ENCODE measurements at places on chromosomes 12 and 14. TPM values are rescaled to one million over a fixed set of nuclear protein-coding genes. Genes with fewer than 3 reads are reported as not detected.
A peak's percentile ranks its signal among the peaks of the same experiment; 100 is the strongest.

- DNase-seq = no peak
Observed at GRCh38 chr12:4191642-4192041, 81.9 kb upstream of the CCND2 start.

GRCh38 chr14:22821193-22822015 lies 6.2 kb upstream of the SLC7A7 start:
- no peak for DNase-seq

Gene CPSF6
- total RNA-seq = 13.2 TPM

DNA sequence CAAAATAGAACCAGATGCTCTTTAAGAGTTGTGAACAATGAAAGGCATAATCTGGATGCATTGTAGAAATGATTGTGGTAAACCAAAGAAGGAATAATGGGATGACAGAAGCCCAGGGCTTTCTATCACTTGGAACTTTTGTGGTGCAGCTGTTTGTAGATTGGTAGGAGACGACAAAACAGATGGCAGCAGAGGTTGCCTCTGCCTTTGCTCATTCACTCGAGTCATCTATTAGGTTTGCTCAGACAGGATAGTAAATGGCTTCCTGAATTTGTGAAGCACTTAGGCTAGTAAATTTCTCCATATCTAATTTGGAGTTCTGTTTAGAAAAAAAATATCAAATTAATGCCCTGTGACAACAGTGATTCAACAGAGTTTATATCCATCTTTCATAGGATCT lies 78.4 kb downstream of the FGD4 start:
- no peak for DNase-seq

Gene SAMD15
- 1.1 TPM for total RNA-seq

DNA sequence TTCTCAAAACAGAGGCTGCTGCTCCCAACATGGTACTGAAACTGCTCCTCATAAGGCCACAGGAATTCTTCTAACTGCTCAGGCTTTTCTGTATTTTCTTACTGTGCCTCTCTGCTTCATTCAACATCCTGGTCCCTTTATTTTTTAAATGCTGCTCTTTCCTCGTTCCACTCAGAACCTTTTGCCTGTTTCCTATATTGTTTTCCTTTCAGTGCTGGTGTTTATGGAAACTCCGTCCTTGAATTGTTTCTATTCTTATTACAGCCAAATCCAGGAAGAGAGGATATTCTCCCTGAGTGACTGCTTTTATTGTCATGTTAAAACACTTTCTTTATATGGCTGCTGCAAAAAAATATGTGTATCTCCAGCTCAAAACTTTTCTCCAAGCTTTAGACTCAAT lies 173.0 kb upstream of the E2F7 start:
- DNase-seq = no peak

Gene VASH1
- total RNA-seq = 58.5 TPM

- peak; percentile 65 for DNase-seq
Observed at GRCh38 chr12:48817873-48818830, at the start of gene CACNB3. Gene CACNB3 (plus strand): TSS chr12:48818496. CDS start chr12:48818930, 434 bp downstream.

DNA sequence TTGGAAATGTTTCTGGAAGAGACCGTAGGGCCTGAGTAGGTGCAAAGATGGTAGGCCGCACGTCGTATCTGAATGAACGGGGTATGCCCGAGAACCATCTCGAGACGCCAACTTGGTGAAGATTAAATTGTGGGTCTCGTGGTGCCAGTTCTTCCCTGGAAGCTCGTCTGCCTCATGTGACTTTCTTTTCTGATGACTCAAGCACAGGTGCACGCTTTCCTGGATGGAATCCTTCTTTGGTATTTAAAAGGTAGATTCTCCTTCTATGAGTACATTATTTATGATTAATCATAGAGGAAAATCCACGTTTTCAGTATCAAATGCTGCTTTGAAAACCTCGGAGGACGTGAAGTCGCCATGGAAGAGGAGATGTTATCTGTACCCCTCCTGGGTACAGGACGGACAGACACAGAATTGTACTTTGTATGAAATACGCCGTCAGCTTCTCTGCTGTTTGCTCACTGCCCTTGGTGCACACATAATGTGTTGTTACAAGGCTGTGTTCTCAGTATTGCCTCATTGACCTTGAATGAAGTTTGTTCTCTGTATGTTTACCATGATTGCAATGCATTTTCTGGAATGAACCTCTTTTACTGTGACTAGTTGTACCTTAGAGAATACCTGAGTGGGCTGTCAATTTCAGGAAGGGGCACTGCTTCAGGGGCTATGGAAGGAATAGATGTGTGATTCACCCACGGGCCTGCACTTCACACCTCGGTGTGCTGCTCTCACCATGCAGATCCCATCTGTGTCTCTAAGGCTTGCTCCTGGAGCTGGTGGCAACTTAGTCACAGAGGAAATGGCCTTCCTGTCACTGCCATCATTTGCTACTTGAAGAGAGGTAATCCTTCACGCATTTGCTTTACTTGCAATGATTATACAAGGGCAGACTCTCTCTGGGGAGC lies 137.3 kb upstream of the RTL1 start:
- DNase-seq = no peak

Gene LRIG3
- total RNA-seq = 2.8 TPM

GRCh38 chr12:13961971-13962370 lies 19.4 kb downstream of the GRIN2B start:
- DNase-seq = no peak

DNA sequence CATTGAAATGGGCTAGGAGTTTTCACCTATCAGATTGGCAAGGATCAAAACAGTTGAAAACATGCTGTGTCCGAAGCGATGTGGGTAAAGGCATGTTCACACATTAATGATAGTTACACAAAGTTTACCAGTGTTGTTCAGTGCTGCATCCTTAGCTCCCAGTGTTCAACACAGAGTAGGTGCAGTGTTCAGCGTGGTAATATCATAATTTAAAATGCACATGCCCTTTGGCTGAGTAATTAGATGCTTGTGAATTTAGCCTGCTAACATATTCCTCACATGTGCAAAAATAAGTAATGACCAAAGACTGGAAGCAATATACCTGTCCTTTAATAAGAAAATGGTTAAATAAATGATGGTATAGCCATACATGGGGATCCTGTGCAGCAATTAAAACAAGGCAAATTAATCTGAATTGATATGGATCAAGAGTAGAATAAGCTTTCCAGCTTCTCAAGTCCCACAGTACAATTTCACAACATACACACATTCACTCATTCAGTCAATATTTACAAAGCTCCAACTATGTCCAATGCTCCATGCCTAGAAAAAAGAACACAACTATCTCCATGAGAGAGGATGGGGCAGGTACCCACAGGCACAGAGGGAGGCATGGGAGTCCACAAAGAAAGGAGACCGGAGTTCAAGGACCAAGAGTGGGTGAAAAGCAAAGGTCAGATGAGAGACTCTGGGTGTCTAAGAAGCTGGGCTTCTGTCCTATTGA lies 12.8 kb downstream of the TMCC3 start:
- no peak for DNase-seq

Measured in adrenal gland (tissue), 19 donors.